ENCODE measurements at places on chromosomes 3 and 15.

DNA sequence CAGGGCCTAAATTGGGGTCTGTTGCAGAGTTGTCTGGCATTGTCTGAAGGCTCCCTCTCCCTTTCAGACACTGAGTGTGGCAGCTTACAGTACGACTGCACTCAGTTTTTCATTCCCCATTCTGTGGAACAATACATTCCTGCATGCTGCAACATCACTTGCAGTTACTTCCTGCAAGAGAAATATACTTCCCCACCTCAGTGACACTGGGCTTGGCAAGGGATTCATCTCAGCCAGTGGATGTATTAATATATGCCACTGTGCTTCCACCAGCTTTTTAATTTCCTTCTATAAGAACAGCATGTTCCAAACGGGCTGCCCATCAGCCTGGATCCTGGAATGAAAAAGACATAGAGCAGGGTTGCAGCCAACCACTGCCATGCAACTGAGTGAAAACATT is 23.1 kb downstream of the B3GALNT1 start:
- no peak for DNase-seq

DNA sequence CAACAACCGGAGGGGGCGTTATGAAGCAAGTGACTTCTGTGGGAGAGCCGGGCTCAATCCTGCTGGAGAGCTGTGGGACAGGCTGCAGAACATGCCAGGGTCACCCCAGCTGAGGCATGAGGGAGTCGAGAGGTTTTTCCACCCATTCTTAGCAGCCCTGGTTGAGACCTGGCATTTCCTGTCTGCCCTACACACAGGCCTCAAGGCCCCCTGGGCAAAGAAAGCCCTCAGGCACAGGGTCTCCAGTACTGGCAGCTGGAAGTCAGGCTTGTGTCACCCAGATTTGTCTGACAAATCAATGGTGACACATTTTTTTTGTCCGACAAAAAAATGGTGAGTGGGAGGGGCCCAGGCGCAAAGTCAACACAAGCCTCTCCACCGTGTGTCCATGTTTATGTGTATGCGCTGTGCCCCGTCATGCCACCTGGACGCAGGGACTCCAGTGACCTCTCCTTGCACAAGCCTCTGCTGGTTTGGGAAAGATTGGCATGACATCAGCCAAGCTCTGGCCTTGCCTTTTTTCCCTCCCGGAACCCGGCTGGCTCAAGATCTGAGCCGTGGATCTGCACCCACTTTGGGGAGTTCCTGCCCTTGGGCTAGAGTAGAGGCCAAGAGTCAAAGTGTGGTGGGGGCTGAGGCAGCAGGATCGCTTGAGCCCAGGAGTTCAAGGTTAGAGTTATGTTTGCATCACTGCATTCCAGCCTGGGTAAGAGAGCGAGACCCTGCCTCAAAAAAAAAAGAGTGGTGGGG is 20.8 kb upstream of the ALAS1 start:
- no peak for DNase-seq

- peak; percentile 19 for DNase-seq
These were observed 7.8 kb downstream of the MAP2K1 start for GRCh38 chr15:66394472-66394871.

DNA sequence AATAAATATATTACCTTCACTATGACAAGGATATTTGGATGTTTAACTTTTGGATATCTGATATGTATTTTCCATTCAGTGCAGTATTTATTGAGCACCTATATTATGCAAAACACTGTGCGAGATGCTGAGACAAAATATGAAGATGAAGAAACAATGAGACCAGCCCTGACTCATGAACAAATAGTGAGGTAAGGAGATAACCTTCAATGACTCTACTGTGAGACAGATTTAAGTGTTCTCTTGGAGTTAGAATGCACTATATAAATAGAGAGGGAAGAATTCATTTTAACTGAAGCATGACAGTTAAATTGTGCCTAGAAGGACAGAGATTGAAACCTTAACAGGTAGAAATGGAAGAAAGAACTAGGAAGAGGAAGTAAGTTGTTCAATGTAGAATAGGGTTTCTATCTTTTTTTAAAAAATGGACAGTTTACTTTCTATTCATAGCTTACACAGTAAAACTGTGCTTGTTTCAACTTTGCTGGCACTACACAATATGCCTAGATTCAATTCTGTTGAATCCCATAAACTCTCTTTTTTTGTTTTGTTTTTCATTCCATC is 124.2 kb downstream of the ZBTB20 start:
- no peak for DNase-seq

GRCh38 chr15:58416963-58417362 is 14.8 kb upstream of the LIPC start:
- no peak for DNase-seq

- DNase-seq = no peak
These were observed 16.5 kb downstream of the TBC1D23 start for GRCh38 chr3:100277255-100277800.

- DNase-seq = no peak
These were observed 276.7 kb downstream of the ROBO1 start for GRCh38 chr3:79491029-79491641.

DNA sequence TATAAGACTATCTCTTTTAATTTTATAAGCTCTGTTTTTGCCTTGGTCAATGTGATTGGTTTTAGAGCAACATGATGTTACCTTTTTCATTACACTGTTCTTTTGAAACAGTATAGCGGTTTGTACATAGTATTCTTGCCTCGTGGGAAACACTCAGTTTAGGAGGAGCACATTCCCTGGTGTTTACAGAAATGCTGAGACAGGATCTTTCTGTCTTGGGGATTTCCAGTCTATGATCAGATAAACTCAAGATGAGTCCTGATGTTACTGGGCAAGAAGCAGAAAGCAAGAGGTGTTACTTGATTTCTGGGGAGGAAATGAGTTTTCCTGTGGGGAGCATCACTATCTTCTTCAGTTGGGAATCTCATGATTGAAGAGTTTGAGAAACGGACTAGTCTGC is 2.5 kb downstream of the TMEM266 start:
- no peak for DNase-seq

GRCh38 chr15:47599806-47600205 is 117.5 kb upstream of the SEMA6D start:
- DNase-seq = no peak

- DNase-seq = no peak
These were observed 106.5 kb downstream of the ITPR1 start for GRCh38 chr3:4599612-4600011.

GRCh38 chr3:23492057-23492456 is 288.9 kb downstream of the UBE2E2 start:
- DNase-seq = no peak

GRCh38 chr3:39067286-39067685 is 15.5 kb downstream of the WDR48 start:
- no peak for DNase-seq

DNA sequence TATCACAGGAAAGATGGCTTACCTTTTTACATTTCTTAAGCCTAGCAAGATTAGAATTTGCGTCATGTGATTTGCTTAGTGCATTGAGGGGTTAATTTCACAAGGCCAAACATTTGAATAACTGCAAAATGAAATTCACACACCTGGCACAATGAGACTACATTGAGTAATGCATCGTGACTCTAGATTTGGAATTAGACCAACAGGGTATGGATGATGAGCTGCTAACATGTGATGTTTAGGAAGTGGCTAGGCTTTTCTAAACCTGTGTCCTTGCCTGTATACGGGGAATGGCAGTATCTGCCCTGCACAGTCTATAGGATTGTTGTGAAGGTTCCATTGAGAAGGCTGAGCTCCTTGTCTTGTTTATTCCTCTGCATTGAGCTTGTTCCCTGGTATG is 160.1 kb downstream of the MFSD1 start:
- no peak for DNase-seq

DNA sequence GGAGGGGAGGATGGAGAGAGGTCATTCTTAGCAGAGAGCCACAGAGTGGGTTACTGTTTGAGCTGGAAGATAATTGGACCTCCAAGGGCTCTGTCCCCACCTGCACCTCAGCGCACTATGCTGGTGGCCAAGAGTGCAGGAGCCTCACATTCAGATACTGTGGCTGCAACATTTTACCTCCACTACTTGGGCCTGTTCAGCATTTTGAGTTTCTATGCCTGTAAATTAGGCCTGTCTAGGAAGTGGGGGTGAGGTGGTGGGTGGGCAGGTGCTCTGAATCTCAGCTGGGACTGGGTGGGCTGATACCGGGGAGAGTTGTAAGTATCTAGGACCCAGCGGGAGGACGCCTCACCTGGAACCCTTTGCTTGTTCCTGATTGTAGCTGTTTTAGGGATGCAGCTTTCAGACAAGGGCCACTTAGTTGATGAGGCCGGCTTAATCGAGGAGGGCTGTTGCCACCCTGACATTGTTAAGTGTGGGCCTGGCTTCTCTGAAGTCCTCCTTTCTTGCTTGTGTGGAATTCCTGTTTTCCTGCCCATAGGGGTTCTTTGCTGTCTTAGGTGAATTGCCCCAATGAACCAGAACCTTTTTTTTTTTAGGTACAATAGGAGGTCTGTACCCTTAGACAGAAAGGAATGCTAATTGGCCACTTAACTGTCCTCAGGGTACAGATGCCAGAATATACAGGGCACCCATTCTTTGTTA is 83.8 kb downstream of the SMAD3 start:
- no peak for DNase-seq

GRCh38 chr3:128362026-128362965 is 104.4 kb downstream of the DNAJB8 start:
- no peak for DNase-seq

GRCh38 chr3:172546628-172547214 is 23.5 kb upstream of the TNFSF10 start:
- no peak for DNase-seq

- DNase-seq = no peak
These were observed 241.3 kb upstream of the LRTM1 start for GRCh38 chr3:55169161-55169560.

DNA sequence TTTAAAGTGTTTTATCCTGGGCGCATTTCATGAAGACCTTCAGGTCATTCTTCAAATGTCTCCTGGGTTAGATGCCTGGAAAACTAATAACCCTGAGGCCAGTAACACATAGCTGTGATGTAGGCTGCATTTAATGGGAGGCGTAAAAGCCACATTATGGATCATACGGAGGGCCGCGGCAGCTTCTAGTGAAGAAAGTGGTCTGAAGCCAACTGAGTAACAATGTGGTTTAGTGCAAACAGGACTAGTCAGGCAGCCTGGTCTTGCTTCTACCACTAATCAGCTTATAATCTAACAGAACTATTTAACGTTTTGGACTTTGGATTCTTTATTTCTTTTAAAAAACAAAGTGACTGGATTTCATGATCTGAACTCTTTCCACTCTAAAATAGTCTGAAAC is 54.4 kb downstream of the ADAMTSL3 start:
- DNase-seq = no peak

GRCh38 chr3:46395766-46396530 is 10.9 kb downstream of the CCR5AS start:
- no peak for DNase-seq

- peak; percentile 7 for DNase-seq
These were observed 103.9 kb downstream of the SNRK start for GRCh38 chr3:43390255-43390588.

All from CD4-positive, alpha-beta T cell treated with Interleukin-17A for 1 hour (primary cell).